ENCODE measurements at places on chromosomes 16 and 17. TPM values are rescaled to one million over a fixed set of nuclear protein-coding genes. Genes with fewer than 3 reads are reported as not detected.

CTRB2 gene
- not detected for total RNA-seq

SPATA32 gene
- 0.20 TPM for total RNA-seq

TMEM235 gene
- total RNA-seq, result 2.3 TPM

RHBDL1 gene
- total RNA-seq, result 4.1 TPM

ABCC12 gene
- 0.11 TPM for total RNA-seq

SEZ6L2 gene
- total RNA-seq, result 66.3 TPM

ACACA gene
- total RNA-seq, result 94.4 TPM

HEATR9 gene
- total RNA-seq, result not detected

CACNA1H gene
- 8.1 TPM for total RNA-seq

HLF gene
- 35.6 TPM for total RNA-seq

KRT13 gene
- 0.30 TPM for total RNA-seq

TEKT1 gene
- total RNA-seq, result 18.6 TPM

PERCC1 gene
- not detected for total RNA-seq
